H4 (cell line): ENCODE measurements at places on chromosomes 13 and 19. TPM values are rescaled to one million over a fixed set of nuclear protein-coding genes. Genes with fewer than 3 reads are reported as not detected.

FCAR gene
- total RNA-seq = not detected in 2 replicates

RDH8 gene
- total RNA-seq = not detected in 2 replicates

XRCC1 gene
- 29.2 and 31.0 TPM in 2 replicates for total RNA-seq

ATXN8OS gene
- total RNA-seq = not detected in 2 replicates

CEACAM16 gene
- not detected in 2 replicates for total RNA-seq

CLEC11A gene
- total RNA-seq = 0.45 and 4.6 TPM in 2 replicates

DDX49 gene
- total RNA-seq = 68.6 and 70.9 TPM in 2 replicates

ARGLU1 gene
- total RNA-seq = 11.6 and 16.2 TPM in 2 replicates

MBD3L2 gene
- total RNA-seq = not detected in 2 replicates

CA11 gene
- total RNA-seq = 2.2 and 8.3 TPM in 2 replicates

CD209 gene
- 0.10 TPM in 1 of 2 replicates, not detected in the other for total RNA-seq

ZNF320 gene
- total RNA-seq = 5.0 and 6.8 TPM in 2 replicates

GNG14 gene
- total RNA-seq = not detected in 2 replicates

INSL3 gene
- not detected in 2 replicates for total RNA-seq

FUT2 gene
- total RNA-seq = not detected in 2 replicates

ZSCAN18 gene
- 2.2 and 3.8 TPM in 2 replicates for total RNA-seq

RAB4B gene
- total RNA-seq = 15.9 and 18.8 TPM in 2 replicates

JSRP1 gene
- 0.66 TPM in 1 of 2 replicates, not detected in the other for total RNA-seq

ZNF560 gene
- 0.02 TPM in 1 of 2 replicates, not detected in the other for total RNA-seq

KLK15 gene
- total RNA-seq = not detected in 2 replicates

BSG gene
- total RNA-seq = 587 and 617 TPM in 2 replicates

TTC9B gene
- not detected in 2 replicates for total RNA-seq

POLRMT gene
- 19.9 and 21.5 TPM in 2 replicates for total RNA-seq

ACER1 gene
- total RNA-seq = not detected in 2 replicates

CYP2A6 gene
- not detected in 2 replicates for total RNA-seq

KANK3 gene
- 0.04 and 0.12 TPM in 2 replicates for total RNA-seq

NBEA gene
- total RNA-seq = 1.7 and 2.0 TPM in 2 replicates

CYP4F8 gene
- total RNA-seq = not detected in 2 replicates

SKA3 gene
- 15.9 and 24.5 TPM in 2 replicates for total RNA-seq

UBE2L5 gene
- total RNA-seq = not detected in 2 replicates

PALM gene
- 3.7 and 5.8 TPM in 2 replicates for total RNA-seq

SERTM1 gene
- not detected in 2 replicates for total RNA-seq
